ENCODE measurements at places on chromosomes 2 and 18.

DNA sequence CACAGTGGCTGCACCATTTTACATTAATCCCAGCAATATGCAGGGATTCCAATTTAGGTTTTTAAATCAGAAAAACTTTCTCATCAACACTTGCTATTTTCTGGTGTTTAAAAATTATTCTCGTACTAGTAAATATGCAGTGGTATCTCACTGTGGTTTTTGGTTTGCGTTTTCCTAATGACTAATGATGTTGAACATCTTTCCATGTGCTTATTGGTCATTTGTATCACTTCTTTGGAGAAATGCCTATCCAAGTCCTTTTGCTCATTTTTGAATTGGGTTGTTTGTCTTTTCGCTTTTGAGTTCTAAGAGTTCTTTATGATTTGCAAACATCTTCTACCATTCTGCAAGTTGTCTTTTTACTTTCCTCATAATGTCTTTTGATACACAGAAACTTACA lies 62.1 kb upstream of the TCF7L1 start:
- DNase-seq = no peak

DNA sequence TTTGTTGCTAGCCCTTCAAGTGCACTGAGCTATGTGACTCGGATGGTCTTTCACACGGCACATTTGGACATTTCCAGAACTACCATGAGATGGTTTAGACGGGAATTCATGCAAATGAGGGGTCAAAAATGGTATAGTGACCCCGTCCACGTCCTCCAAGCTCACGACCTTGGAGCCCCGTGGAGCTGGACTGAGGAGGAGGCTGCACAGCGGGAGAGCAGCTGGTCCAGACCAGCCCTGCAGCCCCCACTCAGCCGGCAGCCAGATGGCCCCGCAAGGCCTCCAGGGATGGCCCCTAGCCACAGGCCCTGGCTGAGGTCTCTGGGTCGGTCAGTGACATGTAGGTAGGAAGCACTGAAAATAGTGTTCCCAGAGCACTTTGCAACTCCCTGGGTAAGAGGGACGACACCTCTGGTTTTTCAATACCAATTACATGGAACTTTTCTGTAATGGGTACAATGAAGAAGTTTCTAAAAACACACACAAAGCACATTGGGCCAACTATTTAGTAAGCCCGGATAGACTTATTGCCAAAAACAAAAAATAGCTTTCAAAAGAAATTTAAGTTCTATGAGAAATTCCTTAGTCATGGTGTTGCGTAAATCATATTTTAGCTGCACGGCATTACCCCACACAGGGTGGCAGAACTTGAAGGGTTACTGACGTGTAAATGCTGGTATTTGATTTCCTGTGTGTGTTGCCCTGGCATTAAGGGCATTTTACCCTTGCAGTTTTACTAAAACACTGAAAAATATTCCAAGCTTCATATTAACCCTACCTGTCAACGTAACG lies 88.8 kb downstream of the EPAS1 start:
- no peak for DNase-seq

GRCh38 chr2:188497726-188498125 lies 206.1 kb downstream of the GULP1 start:
- no peak for DNase-seq

- no peak for DNase-seq
Observed at GRCh38 chr2:119190321-119191111, 32.0 kb upstream of the C1QL2 start.

GRCh38 chr2:73285159-73285739 lies 971 bp upstream of the FBXO41 start:
- DNase-seq = no peak

DNA sequence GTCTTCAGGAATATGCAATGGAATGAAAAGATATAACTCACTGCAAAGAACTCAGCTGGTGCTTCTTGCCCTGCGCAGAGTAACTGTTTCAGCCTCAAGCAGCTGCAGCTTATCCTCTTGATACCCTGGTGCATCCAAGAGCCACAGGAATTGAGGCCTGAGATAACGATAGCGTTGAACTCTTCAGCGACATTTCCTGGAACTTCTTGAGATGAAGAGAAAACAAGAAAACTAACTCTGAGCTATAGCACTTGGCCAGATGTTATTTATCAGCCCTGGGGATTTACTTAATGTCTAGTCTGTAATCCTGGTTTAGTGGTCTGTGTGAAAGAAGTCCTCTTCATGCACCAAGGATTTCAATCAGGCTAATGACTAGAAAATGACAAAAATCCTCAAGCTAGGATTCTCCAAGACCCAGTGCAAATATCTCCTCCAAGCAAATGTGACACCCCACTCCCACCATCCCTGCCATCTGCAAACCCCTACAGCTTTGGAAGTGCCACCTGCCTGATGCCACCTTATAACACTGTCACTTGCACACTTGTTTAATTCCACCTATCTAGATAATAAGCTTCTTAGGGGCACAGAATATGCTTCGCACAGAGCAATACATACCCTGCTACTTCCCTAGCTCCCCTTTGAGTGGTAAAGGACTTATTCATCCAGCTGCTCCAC lies 40.6 kb downstream of the EHD3 start:
- DNase-seq = no peak

- no peak for DNase-seq
Observed at GRCh38 chr2:57372237-57372984, 674.2 kb upstream of the VRK2 start.

- no peak for DNase-seq
Observed at GRCh38 chr2:42881732-42882131, 89.3 kb upstream of the HAAO start.

DNA sequence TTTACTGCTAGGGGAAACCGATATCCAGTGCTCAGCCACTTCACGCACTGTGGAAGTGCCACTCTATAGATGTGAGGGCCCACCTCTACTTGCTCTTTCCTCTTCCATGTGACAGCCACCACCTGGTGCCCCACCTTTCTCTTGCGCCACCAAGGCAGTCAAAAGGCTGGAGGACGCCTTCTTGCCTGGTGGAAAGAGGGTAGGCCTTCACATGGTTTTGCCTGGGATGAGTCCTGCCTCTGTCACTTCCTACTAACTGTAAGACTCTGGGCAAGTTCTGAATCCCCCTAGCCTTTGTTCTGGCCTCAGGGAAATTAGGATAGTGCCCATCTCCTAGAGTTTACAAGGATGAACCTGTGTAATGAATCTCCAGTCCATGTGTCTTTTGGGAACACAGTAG lies 66.1 kb upstream of the ODC1 start:
- DNase-seq = no peak

DNA sequence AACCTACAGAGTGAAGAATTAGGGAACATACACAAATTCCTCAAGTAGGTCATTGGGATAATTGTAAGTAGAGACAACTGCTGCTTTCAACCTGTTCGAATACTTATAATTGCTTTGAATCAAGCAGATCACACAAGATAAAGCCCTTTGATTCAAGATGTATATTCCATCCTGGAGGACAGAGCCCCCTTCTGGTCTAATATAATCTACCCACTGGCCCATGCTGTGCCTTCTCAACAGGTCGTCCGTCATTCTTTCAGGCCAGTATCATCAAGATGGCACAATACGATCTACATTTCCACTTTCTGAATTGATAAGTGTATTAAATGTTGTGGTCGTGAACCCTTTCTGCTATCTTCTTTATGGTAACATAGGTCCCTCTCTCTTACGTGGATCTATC lies 387.0 kb upstream of the CDH19 start:
- DNase-seq = no peak
